ENCODE measurements at places on chromosomes 12 and 14.

GRCh38 chr14:63032076-63032475 is 13.2 kb downstream of the KCNH5 start:
- no peak for DNase-seq

DNA sequence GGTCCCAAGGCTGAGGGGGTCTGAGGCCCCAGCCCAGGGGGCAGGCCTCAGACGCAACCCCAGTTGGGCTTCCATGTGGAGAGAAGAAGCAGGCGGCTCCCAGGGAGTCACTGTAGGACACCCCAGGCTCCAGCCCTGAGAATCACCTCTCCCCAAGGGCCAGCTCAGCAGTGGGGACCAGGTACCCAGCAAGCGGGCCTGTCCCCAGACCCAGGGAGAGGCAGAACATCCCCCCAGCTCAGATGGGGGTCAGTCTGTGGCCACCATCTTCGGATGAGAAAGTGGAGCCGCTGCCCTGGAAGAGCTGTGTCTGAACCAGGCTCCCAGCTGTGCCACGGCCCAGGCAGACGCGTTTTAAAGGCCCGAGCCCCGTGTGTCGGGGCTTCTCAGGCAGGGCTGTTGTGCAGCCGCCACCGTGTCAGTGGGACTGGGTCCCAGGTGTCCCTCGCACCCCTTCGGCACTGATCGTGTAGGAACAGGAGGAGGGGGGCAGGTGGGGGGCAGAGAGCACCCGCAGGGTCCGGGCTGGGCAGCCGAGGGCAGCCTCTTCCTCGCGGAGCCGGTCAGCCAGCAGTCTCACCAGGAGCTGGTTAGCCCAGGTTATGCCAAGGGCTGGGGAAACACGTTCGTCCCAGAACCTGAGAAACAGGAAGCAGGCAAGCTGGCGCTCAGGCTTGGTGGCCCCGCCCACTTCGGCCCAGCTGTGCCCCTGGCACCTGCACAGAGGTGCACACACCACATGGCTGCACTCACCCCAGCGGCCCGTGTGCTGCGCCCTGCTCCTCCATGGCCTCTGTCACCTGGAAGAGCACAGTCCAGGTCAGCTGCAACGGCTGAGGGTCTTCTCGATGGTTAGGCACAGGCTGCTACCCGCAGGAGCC is 16.6 kb downstream of the XRCC3 start:
- no peak for DNase-seq

- DNase-seq: no peak
These were observed 411.1 kb downstream of the TMEM121 start for GRCh38 chr14:105937253-105938054.

- DNase-seq: no peak
These were observed 1134.4 kb downstream of the GALC start for GRCh38 chr14:86858591-86858990.

GRCh38 chr12:70719672-70720420 is 82.6 kb upstream of the PTPRB start:
- DNase-seq: no peak

DNA sequence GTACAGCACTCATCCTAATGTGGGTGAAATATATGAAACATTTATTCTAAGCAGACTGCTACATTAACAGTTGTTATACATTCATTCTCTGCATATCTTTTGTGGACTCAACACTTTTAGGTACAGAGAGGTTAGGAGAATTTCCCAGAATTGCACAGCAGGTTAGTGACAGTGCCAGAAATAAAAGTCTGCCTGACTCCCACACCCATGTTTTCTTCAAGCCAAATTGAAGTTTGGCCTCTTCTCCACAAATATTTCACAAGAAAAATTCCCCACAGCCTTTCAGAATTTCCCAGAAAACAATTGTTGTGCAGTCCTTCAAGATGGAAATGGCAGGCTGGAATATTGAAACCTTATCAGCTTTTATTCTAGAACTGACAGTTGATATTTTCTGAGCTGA is 464.8 kb downstream of the RAD51B start:
- no peak for DNase-seq

- DNase-seq: no peak
These were observed 52.5 kb downstream of the HSP90AA1 start for GRCh38 chr14:102034301-102034700.

DNA sequence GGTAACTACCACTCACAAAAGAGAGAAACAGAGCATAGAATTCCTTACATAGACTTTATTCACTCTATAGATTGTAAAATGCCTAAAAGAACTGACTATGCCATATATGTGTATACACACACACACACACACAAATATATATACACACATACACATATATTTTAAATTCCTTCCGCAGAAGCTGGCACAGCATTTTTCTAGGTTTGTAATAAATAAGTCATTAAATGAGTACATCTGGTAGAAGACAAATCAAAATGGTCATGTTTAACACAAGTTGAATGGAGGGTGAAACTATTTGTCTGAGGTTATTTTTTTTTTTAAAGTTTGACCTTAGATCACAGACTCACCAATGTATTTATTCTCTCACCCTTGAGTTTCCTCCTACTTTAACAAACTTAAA is 58.2 kb downstream of the CCER1 start:
- DNase-seq: no peak

DNA sequence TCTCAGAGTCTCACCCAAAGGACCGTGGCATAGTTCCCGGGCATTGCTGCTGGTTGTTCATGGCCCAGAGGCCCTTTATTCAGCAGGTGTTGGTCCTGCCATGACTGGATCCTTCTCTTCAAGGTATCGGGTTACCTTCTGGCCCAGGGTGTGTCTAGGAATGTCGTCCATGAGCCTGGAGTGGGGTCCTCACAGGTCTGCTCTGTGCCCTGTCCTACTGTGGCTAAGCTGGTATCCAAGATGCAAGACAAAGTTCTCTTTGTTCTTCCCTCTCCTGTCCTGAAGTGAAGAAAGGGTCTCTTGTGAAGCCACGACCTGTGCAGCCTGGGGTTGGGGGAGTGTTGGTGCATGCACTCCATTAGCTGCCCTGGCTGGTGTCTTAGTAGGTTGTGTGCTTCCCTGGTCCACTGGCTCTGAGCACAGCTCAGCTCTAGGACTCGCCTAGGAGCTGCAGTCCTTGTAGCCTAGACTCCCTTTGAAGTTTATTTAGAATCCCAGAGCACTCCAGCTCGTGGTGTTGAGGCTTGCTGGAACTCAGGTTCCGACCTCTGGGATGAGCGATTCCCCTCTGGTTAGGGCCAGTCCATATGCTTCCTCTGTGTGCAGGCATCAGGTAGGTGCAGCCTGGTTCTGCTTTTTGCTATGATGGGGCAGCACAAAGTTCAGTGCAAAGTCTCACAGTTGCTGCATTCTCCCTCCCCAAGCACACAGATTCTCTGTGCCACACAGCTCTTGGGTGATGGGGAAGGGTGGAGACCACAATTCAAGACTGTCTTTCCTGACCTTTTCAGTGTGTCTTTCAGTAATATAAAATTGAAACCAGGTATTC is 117.4 kb downstream of the NUBPL start:
- DNase-seq: no peak

GRCh38 chr14:54446161-54446693 is 5.1 kb upstream of the CNIH1 start:
- DNase-seq: no peak

DNA sequence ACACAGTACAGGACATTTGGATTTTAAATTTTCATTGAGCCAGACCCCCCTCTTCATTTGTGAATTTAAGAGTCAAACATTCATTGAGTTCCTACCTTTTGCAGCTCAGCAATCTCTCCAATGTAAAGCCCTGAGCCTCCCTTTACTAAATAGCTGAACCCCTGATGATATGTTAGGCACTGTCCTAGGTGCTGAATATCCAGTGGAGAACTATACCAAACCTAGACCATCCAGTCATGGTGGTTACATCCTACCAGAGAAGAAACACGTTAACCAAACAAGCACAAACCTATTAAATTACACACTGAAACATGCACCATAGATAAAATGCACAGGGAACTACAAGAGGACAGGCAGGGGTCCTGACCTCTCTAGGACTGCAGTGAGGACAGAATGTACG is 1585.3 kb upstream of the TMEM132C start:
- DNase-seq: no peak

GRCh38 chr12:131950182-131950913 is 606 bp downstream of the EP400 start:
- DNase-seq: no peak

GRCh38 chr14:49621114-49621881 is 699 bp downstream of the MGAT2 start:
- DNase-seq: peak; percentile 39

DNA sequence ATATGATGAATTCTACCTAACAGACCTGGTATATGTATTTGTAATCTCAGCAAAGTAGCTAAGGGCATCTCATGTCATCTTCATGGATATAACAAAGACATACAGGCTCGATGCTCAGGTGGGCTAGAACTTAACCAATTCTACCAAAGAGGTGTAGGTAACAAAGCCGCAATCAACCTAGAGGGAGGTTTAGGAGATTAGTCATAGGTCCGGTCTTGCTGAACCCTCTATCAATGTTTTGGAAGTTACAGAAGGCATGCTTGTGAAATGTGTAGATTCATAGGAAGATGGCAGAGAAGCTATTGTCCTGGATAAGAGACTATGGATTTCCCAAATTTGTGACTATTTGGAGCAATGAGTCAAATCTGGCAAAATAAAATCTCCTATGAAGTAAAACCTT is 42.6 kb upstream of the SYCP3 start:
- DNase-seq: no peak

- no peak for DNase-seq
These were observed 6.3 kb upstream of the SERPINA1 start for GRCh38 chr14:94394581-94395207.

DNA sequence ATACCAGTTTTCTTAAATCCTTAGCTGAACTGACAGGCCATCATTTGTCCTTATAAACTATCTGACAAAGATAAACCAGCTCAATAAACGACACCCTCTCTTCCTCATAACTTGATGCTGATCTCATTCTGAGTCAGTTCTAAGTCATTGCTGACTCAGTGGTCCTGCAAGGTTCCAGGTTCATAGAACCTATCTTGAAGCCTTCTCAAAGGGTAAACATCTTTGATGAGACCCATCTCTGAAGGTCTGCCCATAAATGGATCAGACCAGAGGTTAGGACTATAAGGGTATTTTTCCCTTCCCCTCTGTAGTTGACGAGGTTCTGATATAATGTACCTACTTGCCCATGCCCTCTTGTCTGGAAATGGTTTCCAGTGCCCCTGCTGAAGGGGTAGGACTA is 11.9 kb downstream of the NAA25 start:
- DNase-seq: no peak

DNA sequence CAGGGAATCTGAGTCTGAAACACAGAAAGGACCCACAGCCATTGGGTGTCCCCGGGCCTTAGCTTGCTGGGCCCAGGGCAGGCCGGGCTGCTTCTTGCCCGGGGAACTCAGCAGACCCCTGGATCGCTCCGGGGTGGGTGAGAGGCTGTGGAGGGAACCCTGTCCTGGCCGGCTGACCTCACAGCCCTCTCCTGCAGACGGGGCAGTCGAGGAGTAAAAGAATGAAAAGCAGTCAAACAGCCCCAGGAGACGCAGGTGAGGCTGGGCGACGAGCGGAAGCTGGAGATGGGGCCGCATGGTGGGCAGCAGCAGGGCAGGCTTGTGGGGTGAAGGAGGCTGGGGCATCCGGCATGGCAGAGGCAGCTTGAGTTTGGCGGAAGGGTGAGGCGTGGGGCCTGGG is 57.0 kb downstream of the KIF26A start:
- no peak for DNase-seq

- DNase-seq: no peak
These were observed 51.9 kb downstream of the ZFYVE26 start for GRCh38 chr14:67764496-67764895.

- no peak for DNase-seq
These were observed 670.6 kb downstream of the SLC16A7 start for GRCh38 chr12:60266381-60266852.

DNA sequence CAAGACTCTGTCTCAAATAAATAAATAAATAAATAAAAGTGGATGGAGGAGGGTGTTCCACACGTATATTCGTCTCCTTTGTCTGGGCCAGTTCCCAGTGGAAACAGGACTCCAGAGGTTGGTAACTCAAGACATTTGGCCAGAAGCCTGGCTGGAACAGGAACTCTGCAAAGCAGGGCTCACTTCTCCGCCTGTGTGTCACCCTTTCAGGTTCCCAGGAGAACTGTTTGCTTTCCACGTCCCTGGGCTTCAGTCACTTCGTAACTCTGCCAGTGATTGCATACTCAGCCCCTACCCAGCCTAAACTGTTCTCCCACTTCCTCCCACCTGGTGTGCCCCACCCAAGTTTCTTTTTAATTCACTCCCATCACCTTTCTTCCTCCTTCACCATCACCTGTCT is 7.0 kb upstream of the UBE2N start:
- DNase-seq: no peak

GRCh38 chr14:69753860-69754259 is 13.1 kb upstream of the SRSF5 start:
- DNase-seq: no peak

- DNase-seq: no peak
These were observed 257.1 kb downstream of the SSPN start for GRCh38 chr12:26452511-26452910.

Measured in esophagus squamous epithelium (tissue), 5 donors.